CD4-positive, alpha-beta T cell treated with Interleukin-17A for 1 hour (primary cell): ENCODE measurements at places on chromosomes 1 and 21.

- DNase-seq: peak; percentile 41
Measured at GRCh38 chr1:39230261-39231190, 26.0 kb downstream of the MACF1 start.

GRCh38 chr1:35930593-35931445 lies at the start of gene AGO3:
TSS of gene AGO3 (plus strand) at chr1:35931105. CDS start at chr1:35931427, 322 bp downstream.
- peak; percentile 92 for DNase-seq

- no peak for DNase-seq
Measured at GRCh38 chr1:152543820-152544219, 22.8 kb downstream of the LCE3E start.

GRCh38 chr1:236002025-236002390 lies 62.9 kb downstream of the NID1 start:
- no peak for DNase-seq

- DNase-seq: no peak
Measured at GRCh38 chr1:198169672-198170071, 12.9 kb downstream of the NEK7 start.

DNA sequence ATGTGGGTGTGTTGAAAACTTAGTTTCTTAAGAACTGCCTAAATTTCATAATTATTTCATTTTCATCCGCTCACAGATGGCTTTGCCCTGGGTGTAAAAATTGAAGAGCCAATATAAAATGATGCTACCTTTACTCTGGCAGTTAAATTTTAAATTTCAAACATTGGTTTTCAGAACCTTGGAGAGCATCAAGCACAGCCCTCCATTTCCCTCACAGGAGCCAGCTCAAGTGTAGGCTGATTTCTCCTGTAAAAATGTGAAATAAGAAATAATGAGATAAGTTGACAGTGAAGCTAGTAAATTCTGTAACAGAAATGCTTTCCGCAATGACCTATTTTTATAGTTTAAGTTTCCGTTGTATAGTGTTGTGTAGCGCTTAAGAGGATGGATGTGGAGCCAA lies 53.9 kb upstream of the AKT3 start:
- DNase-seq: no peak

DNA sequence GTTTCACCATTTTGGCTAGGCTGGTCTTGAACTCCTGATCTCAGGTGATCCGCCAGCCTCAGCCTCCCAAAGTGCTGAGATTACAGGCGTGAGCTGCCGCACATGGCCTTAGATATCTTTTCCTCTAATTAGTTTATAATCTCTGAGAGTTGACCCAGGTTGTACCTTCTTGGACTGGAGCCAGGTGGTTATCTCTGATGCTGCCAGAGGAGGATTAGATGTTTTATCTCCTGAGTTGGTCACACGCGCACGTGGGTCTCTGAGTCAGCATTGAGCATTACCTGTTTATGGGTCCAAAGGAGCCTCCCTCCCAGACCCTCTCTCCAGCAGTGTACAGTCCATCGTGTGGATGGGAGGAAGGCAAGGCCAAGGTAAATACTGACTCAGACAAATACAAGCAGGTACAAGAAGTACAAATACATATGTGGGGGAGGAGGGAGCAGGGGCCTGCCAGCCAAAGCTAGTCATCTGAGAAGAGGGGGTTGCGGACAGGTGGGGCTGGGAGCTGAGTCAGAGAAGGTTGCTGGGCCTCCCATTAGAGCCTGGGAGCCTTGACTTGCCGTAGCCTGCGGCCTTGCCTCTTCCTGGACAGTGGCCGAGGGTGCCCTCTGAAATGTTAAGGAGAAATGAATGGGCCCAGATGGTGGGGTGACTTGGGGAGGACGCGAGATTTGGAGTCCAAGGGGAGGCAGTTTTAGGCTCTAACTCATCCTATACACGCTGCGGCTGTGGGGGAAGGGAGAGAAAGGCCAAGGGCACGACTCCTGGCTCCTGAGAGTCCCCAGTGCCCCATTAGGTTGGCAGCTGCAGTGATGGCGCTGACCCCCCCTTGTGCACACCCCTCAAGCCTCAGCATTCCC lies 13.1 kb downstream of the IL6R start:
- DNase-seq: peak; percentile 43

GRCh38 chr1:170967042-170967910 lies 31.9 kb downstream of the MROH9 start:
- DNase-seq: peak; percentile 23

DNA sequence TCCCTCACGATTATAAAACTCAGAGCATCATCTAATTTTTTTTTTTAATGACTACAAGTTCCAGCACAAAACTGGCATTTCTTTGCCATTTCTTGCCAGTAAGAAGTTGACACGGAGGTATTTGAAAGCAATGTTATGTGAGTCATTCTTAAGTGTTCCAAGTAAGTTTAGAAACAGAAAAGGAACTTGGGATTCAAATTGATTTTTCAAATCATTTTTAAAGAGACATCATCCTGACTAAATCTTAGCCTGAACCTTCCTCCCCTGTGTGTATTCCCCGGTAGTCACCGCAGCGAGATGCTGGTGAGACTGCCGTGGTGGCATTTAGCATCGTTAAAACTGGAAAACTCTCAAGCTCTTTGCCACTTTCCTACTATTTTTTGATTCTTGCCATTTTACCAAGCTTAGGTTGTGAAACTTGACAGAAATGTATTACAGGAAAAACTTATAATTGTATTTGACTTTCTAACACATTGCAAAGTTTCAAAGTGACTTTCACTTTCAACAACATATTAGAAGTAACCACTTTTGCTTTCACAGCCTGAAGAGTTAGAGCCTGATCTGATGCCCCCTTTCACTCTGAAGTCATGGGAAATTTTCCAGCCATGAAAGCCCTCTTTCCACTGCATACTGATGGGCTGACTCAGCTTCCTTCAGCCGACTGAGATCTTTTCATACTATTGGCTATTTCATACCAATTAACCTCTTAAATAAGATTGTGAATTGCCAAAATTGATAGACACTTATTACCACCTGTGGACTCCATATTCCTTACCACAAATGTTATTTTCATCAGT lies 61.4 kb downstream of the OLFML2B start:
- peak; percentile 34 for DNase-seq

DNA sequence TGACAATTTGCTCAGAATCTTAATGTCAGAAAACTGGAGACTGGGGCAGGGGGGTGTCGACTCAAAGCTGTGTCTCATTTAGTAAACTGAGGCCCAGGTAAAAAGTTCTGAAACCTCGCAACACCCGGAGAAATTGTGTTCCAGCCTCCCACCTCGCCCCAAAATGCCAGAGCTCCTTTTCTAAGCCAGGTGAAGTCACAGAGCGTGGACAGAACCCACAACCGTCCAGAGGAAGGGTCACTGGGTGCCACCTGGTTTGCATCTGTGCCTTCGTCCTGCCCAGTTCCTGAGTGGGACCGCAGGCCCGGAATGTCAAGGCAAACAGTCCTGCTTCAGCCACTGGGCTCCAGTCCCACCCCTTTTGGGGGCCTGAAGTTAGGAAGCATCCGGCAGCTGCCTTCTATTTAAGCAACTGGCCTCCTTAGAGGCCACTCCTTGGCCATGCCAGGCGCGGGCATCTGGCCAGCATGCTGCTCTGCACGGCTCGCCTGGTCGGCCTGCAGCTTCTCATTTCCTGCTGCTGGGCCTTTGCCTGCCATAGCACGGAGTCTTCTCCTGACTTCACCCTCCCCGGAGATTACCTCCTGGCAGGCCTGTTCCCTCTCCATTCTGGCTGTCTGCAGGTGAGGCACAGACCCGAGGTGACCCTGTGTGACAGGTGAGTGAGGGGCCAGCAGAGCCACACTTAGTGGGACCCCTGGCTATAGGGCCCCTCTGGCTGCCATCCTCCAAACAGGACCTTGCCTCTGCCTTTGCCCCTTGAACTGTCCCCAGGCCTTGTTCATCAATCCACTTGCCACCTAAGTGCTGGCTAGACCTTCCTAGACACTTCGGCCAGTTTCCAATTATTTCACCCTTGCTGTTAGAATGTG lies at the start of gene TAS1R1:
Gene TAS1R1, plus strand, starts transcription at position 401 of the 872 bp plus-strand sequence. Its CDS starts 67 bp downstream, at position 468.
- DNase-seq: no peak

DNA sequence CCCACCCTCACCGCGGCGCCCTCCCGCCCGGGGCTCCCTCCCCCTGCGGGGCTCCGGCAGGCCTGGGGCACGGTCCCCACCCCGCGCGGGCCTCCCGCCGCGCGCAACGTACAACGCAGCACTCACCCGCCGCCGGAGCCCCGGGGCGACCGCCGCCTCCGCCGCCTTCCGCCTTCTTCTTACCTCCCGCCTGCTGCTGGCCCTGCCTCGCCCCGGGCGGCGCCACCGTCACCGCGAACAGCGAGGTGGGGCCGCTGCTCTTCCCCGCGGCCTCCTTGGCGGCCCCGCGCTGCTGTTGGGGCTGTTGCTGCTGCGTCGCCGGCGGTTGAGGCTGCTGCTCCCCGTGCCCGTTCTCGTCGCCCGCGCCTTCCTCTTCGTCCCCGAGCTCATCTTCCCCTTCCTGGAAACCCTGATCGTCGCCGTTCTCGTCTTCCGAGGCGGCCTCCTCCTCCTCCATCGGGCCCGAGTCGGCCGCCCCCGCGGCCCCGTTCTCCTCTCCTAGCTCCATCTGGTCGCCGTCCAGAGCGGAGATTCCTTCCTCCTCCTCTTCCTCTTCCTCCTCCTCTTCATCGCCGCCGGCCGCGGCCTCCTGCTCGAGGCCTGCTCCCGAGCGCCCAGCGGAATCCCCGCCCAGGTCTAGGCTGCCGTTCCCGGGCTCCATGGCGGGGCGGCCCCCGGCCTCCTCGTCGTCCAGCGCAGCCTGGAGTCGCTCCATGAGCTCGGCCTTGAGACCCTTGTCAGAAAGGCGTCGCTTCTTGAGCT lies 671 bp downstream of the HNRNPU start:
- DNase-seq: no peak
